Activated T-cell treated with anti-CD3 and anti-CD28 coated beads for 1 hour (primary cell): ENCODE measurements at places on chromosomes 2 and 18.

DNA sequence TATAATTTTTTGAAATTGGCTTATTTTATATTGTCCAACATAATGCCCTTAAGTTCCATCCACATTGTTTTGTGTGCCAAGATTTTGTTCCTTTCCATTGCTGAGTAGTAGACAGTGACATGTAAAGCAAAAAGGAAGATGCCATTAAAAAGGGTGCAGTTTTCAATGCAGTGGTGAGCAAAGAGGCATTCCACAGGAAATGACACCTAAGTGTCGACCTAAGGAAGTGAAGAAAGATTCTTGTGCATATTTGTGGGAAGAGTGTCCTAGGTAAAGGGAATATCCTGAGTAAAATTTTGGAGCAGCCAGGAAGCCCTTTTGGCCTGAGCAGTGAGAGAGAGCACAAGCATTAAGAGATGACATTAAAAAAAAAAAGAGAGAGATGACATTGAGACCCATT is 1099.9 kb downstream of the DPP10 start:
- no peak for DNase-seq

DNA sequence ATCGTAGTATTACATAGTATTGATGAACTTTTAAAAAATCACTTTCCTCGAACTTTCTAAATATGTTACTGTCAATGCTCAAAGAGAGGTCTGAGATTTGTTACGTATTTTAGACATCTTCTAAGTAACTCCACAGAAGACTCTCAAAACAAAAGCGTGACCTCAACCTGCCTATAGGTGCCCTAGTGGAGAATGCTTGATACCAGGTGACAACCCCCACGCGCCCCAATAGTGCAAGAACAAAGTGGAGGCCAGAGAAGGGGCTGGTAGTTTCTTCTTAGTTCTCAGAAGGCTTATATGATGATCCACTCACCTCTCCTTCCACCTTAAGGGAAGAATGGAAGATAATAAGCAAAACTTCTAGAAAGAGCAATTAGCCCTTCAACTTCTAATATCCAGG is 102.6 kb downstream of the ANKRD44 start:
- DNase-seq, result no peak

DNA sequence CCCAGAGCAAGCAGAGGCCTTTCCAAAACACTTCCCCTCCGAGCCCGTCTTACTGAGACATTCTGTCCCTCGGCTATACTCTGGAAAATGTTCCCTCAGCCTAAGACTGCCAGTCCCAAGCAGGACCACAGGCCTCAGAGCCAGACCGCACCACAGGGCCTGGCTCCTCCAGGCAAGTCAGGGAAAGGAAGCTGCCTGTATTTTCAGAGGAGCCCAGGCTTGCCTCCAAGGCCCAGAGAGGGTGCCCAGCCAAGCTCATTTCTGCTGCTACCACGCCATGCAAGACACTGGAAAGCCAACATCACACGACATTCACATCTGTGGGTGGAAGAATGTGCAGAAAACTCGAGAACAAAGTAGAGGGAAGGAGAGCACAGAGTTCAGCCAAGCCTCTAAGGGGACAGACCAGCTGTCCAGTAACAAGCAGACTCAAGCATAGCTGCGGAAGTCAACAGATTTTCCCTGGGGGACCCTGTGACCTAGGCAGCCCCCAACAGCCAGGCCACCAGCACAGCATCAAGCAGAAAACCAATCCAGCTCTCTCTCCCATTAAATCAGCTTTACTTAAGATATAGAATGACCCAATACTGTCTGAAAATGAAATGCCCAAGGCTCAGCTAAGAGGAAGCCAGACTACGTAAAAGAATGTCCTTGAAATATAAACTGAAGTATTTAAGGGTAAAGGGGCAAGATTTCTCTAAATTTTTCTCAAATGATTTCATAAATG is 123.9 kb downstream of the ZFP36L2 start:
- DNase-seq, result no peak

- DNase-seq, result no peak
Measured at GRCh38 chr2:120613742-120614571, 121.7 kb upstream of the GLI2 start.

DNA sequence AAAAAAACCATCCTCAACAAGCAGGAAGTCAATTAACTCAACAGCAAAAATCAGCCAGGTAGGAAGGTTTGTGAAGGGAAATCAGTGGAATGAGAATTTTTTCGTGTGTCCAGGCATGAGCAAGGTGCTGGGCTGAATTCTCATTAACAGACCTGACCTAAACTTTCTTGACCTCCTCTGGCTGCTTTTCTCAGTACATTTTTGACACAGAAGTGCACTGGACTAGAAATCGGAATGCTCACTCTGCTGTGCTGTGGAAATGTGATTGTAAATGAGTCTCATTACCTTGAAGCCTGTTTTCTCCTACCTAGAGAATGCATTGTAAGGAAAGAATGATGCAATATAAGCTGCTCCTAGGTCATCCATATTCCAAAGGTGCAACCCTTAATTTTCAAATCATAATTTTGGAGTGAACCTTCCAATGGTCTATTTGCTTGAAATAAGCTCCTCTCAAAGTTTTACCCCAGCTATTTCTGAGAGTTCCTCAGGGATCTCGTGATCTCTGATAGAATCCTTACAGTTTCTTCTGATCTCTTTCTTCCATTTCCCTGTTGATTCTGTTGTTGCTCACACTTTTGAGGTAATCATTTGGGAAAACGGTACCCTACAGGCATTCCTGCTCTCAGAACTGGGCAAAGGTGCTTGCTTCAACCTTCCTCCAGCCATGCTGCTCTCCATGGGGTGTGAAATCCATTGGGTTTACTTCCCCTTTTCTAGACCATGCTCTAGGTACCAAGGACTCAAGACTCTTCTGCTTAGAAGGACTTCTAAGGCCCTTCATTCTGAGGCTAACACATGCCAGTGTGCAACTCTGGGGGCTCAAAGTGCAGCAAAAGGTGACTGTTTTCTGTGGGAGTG is 104.9 kb upstream of the ITPRID2 start:
- no peak for DNase-seq

DNA sequence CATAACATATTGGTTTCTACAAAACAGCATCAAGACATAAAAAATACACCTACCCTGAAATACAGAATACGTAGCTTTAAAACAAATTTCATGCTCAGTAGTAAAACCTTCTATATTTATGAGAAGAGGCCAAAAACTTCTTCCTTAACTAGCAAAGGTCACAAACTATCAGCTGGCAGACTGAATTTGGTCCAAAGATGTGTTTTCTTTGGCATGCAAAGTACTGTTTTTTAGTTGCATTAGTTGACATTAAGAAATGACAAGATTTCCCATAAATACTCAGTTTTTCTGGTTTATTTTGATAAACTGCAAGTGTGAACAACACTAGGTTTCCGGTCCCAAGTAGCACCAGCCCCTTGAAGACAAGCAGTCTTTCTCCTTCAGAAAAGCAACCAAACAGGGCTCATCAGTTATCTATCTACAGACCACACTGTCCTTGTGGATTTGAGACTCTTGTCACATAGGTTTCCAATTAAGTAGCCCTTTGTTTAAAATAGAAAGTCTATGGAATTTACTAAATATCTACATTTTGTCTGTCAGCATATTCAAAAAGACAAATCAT is 35.6 kb downstream of the SLC25A12 start:
- DNase-seq, result no peak

DNA sequence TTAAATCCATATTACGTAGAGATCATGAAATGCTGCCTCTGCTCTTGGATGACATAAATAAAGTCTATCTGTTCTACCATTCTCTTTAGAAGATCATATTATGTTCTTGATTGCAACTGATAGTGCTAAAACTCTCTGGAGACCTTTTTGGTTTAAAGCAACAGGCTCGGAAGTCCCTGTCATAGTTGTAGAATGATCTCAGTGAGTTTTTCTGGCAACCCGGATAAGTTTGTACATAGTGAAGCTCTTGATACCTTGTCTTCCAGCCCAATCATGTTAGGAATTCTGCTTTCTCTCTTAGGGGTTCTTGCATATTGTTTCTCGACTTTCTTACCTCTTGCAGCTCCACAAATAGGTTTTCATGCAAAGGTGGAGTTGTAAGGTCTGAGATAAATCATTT is 156.1 kb downstream of the TTC27 start:
- DNase-seq, result no peak

- no peak for DNase-seq
Measured at GRCh38 chr2:121242976-121243375, 42.0 kb downstream of the TFCP2L1 start.

DNA sequence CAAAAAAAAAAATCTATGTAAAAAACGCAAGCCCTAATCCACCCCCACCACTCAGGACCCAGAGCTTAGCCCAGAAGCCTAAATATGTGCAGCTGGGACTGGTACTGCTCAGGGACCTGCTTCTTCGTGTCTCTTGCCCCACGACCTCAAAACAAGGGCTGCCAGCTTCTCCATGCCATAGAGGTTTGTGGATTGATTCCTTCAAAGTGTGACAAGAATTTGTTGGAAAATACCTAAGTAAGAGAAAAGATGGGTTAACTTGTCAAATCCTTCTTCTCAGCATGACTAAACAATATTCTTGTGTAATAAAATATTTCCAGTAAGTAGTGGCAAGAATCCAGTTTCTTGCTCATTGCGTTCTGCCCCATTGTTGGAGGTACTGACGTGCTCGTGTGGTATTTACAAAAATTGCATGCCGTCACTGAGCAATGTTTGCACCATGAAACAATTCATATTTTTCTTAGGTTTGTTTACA is 825 bp upstream of the SCYGR1 start:
- no peak for DNase-seq
